Vagina (tissue), 2 donors: ENCODE measurements at places on chromosomes 16 and 17.

GRCh38 chr16:64470916-64471315 is 650.9 kb downstream of the CDH11 start:
- no peak for DNase-seq

DNA sequence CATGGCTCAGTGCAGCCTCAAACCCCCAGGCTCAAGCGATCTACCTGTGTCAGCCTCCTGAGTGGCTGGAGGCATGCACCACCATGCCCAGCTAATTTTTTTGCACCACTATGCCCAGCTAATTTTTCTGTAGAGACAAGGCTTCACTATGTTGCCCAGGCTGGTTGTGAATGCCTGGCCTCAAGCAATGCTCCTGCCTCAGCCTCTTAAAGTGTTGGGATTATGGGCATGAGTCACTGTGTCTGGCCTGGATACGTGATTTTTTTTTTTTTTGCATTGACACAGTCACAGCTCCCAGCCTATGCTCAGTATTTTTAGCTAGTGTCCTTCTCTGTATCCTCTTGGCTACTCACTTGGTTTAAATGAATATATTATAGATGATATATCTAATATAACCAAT is 377.0 kb upstream of the TNRC6C start:
- DNase-seq = no peak

DNA sequence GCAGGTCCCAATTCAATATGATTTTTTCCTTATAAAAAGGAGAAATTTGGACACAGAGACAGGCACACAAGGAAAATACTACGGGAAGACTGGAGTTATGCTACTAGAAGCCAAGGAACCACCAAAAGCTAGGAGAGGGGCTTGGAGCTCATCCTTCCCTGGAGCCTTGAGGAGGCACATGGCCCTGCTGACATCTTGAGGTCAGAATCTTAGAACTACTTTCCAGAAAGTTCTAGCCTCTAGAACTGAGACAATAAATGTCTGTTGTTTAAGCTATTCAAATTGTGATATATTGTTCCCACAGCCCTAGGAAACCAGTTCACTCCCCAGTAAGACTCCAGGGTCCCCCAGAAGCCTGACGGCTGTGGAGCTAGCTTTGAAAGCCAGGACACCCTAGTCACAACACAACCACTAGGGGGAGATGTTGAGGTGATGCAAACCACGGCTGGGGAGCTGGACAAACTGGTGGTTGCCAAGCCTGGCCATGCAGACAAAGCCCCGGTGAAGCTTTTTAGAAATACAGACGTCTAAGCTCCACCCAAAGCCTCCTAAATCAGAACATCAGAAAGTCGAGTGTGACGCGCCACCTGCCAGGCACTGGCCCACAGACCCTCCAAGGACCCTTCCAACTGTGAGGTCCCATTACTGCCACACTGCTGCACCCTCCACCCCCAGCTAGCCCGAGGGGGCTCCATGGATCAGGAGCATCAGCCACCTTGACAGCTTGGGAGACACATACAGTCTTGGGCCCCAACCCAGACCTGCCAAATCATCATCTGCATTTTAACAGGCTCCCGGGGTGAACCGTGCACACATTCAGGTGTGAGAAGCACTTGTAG is 106.4 kb downstream of the SLC39A11 start:
- no peak for DNase-seq

DNA sequence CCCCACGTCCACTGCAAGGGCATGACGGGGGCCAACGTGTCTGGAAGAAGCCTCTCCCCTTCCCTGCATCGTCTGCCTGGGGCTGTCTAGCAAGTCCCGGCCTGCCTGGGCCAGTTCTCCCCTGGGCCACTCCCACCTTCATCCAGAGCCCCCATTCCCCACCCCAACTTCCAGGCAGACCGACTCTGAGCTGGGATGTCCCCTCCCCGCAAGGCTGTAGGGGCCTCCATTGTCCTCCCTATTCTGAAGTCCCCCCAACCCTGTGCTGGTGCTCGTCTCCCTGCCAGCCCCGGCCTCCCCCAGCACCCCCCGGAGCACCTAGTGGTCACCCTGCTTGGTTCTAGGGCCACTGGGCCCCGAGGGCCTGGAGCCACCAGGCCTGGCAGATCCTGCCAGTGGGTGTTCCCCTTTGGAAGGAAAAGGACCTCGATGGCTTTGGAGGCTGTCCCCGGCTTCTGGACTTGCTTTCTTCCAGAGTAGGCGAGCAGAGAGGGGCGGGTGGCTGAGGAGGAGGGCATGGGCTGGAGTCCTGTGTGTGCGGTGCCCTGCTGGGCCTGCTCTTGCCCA is 4.8 kb downstream of the GLIS2 start:
- DNase-seq = no peak

DNA sequence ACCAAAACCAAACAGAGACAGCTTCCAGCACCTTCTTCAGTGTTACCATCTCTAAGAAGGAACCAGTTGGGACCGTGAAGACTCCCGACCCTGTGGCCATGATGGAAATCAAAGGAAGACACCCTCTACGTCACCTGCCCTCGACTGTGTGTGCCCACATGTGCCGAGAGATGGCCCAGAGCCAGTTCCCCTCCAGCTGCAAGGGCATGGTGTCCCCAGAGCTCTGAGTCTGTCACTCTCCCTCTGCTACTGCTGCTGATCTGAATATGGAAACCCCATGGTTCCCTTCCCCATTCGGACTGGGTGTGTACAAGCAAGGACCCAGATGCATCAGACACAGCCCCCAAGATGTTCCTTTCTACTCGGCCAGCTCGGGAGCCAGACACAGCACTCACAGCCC is 76.4 kb downstream of the SOCS1 start:
- DNase-seq = no peak

DNA sequence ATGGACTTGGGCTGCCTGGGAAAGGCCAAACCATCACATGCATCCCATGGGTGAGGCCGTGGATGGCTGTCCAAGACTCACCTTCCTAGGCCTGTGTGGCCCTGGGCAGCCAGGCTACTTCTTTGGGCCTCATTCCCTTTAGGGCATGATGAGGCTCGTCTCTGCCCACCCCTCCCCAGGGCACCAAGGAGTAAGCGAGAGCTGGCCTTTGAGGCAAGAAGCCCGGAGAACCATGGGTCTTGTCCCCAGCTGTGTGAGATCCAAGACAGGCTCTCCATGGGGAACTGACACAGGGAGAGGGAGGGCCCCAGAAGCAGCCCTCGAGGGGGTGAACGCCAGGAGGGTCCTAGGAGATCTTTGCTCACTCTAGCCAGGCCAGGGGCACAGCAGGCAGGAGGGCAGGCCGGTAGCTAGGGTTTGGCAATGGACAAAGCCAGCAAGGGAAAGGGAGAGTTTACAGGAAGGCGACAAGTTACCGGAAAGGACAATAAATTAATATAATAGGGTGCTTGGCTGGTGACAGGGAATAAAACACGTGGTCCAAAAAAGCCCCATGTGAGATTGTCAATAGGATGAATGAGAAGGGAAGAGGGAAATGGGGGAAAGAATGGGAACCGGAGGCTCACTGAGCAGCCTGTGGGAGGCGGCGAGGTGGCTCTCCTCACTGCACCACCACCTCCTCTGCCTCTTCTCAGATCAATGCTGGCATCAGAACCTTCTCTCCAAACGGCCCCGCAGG is 119.1 kb downstream of the SDK2 start:
- no peak for DNase-seq

DNA sequence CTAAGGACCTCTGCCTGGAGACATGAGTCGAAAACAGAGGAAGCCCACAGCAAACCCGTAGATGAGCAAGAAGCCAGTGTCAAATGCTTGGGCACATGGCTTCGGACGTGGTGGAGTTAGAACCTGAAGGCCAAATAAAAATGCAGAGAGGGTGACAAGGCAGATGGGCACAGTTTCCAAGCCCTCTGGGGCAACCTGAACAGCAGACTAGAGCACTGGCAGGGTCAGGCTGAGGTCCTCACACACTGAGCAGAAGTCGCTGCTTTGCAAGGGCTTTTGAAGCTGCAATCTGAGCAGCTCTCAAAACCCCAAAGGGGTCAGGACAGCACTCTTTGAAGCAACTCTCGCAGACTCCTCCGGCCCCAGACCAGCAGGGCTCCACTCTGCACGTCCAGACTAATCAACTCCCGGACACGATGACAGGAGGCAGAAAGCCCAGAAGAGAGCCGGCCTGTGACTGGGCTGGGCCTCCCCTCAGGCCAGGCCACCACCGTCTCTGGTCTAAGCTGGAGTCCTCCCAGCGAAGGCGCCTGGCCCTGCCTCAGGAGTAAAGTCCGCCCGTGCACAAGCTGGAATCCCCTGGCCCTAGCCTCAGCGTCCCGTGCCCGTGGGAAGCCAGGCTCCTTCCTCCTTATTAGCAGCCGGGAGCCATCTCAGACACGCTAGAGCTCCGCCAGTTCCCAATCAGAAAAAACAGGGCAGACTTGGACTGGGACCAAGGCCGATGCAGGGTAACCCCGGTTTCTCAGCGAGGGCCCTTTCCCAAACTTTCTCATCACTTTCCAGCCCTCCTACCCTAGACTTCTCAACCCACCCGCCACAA is 924 bp downstream of the SMARCD2 start:
- no peak for DNase-seq

DNA sequence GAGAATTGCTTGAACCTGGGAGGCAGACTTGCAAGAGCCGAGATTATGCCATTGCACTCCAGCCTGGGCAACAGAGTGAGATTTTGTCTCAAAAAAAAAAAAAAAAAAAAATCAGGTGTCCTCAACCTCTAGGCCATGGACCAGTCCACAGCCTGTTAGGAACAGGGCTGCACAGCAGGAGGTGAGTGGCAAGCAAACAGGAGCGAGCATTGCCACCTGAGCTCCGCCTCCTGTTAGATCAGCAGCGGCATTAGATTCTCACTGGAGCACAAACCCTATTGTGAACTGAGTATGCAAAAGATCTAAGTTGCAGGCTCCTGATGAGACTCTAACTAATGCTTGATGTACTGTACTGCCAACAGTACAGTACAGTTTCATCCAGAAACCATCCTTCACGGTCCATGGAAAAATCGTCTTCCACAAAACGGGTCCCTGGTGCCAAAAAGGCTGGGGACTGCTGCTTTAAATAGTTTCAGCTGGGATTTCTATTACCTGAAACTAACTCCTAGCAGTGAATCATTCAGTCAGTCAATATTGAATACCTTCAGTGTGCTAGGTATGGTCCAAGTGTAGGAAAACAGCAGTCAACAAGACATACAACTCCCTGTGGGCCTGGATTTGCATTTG is 56.3 kb upstream of the DHX40 start:
- DNase-seq = no peak

DNA sequence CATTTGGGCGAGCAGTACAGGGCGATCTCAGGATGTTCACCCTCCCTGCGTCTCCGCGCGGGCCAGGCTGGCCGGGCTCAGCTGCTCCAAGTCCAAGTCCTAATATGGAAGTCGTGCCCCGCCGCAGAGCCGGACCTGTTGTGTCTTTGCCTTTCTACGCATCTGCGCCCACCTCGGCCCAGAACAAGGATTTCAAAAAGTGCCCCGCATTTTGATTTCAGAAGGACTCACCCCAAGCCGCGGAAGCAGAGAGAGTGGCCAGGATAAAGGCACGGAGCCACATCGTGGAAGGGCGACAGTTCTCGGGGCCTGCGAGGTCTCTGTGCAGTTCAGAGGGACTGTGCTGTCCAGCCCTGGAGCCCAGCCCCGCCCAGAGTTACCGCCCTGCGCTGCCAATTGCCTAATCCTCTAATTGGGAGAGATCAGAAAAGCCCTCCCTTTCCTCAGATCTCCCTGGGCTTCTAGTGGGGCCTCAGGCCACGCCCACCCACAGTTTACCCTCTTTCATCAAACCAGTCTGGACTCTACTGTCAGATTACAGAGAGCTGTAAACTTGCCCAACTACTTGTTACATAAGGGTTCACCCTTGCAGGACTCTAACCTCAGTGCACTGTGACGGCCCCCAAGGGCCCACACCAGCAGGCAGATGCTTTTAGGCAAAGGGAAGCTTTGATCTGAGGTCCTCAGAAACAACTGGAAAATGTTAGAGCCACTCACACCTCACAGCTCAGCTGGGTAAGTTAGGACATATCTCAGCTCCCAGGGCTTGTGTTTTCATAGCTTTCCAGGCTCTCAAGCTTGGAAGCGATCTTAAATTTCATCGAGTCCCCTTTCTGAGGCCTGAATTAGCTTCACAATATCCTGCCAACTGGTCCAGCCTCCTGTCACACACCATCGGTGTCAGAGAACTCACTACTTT is at the start of gene CES1:
Gene CES1 (minus strand): TSS at position 324 of the 919 bp plus-strand sequence. CDS start 41 bp downstream, at position 283.
- DNase-seq = peak; percentile 84

DNA sequence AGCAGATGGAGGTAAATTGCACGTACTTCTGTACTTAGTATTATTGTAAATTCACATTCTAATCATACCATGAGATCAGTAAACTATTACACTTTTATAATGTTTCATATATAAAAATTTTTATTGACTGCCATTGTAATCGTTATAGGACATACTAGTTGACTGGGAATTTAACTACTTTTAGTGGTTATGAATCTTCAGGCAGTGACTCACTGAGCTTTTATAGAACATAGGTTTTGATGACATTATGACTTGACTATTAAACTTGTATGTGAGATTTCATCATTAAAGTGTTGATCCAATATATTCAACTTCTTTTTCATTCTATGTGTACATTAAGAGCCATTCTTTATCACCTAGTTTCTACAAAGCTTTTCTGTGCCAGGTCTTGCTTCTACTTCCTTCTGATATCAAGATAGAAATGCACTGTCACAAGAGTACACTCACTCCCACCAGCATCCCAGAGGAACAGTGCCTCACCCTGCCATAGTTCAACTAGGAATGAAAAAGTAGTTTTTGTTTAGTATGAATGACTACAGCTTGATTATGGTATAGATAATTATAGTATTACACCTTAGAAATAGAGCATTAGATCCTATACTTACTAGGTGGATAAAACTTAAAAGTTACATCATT is 142.4 kb upstream of the RBL2 start:
- no peak for DNase-seq

GRCh38 chr17:42225646-42226045 is 31.4 kb upstream of the GHDC start:
- DNase-seq = no peak

DNA sequence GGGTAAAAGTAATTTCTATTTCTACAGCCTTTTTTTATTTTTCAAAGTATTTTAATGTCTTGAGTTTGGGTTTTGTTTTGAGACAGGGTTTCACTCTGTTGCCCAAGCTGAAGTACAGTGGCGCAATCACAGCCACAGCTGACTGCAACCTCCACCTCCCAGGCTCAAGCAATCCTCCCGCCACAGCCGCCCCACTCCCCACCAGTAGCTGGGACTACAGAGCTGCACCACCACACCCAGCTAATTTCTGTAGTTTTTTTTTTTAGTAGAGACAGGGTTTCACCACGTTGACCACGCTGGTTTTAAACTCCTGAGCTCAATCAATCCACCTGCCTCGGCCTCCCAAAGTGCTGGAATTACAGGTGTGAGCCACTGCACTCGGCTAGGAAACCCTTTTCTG is 44.0 kb downstream of the TUBD1 start:
- no peak for DNase-seq

GRCh38 chr17:47649972-47650524 is 329 bp downstream of the KPNB1 start:
- DNase-seq = no peak

GRCh38 chr16:75096656-75097055 is 19.9 kb downstream of the LDHD start:
- no peak for DNase-seq
